ENCODE measurements at places on chromosomes 2 and 18. TPM values are rescaled to one million over a fixed set of nuclear protein-coding genes. Genes with fewer than 3 reads are reported as not detected.

GRCh38 chr18:49625021-49625691 is 63.3 kb downstream of the LIPG start:
- DNase-seq, result no peak

- DNase-seq, result no peak
Observed at GRCh38 chr2:17943444-17943843, 65.0 kb downstream of the KCNS3 start.

GRCh38 chr2:2851806-2852777 is 521.0 kb upstream of the MYT1L start:
- DNase-seq, result no peak

- DNase-seq, result no peak
Observed at GRCh38 chr2:164766216-164766953, 75.2 kb downstream of the COBLL1 start.

DNA sequence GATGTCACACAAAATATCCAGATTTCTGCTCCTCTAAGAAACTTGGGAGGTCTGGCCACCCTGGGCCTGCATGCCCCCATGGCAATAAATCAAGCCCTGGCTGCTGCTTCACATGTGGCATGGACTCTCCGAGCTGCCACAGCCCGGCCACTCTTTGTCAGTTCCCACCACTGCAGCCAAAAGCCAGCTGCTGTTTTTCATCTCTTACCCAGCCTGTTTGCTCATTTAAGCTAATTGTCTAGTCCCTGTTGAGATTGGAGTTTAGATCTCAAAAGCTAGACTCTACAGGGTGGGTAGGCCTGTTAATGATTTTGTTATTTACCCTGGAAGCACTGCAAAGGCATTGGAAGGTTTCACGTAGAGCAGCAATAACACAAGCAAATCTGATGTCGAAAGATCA is 20.9 kb upstream of the ANXA4 start:
- DNase-seq, result no peak

- DNase-seq, result no peak
Observed at GRCh38 chr18:28771849-28772248, 594.9 kb upstream of the CDH2 start.

DNA sequence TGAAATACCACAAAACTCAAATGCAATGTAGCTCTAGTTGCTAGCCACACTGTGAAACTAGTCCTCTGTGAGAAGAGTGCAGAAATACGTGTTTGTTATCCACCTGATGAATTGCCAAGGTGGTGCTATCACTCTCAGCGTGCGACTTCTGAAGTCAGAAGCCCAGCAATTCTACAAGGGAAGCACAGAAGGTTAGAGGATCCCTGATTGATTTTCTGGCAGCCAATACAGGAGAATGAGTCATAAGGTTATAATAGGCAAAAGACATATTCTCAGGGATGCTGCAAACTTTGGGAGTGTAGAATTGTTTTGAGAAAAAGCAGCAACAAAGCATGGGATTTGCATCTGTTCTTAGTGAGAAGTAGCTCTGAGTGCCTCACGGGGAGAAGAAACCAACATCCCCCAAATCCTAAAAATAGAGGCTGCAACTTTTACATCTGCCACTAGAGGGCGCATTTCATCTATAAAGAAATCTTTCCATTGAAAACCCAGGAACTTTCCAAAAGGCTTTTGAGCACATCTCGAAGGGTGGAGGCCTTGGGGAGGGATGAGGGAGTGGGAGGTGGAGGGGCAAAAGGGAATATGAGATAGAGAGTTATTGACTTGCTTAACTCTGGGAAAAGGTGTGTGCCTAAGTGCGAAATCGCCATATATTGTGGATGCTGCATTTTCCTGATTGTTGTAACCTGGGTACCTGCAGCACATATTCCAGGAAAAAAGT is 78.0 kb downstream of the TMEM182 start:
- DNase-seq, result peak; percentile 28

GRCh38 chr2:217799563-217800432 is 203.0 kb downstream of the TNS1 start:
- no peak for DNase-seq

DNA sequence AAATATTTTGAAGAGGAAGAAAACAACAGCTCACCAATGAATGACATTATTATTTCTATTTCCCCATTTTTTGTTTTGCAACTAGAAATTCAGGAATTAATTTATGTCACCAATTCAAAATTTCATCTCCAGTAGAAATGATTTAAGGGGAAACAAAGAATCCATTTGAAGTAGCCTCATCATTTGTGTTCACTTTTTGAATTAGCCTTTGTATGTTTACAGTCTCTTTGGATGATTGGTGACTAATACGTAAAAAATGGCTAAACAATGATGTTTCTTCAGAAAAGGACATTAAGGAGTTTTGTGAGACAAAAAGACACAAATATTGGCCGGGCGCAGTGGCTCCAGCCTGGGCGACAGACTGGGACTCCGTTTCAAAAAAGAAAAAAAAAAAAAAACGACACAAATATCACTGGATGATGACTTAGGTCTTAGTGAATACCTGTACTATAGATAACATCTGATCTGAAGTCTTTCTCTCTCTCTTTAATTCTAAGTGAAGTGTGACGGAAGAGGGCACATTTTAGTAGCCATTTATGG is 313.2 kb downstream of the PIK3C3 start:
- no peak for DNase-seq

- no peak for DNase-seq
Observed at GRCh38 chr2:10371441-10372196, 68.9 kb downstream of the HPCAL1 start.

- no peak for DNase-seq
Observed at GRCh38 chr18:293536-293935, 25.7 kb upstream of the THOC1 start.

GRCh38 chr2:157995117-157995516 is 106.6 kb upstream of the UPP2 start:
- DNase-seq, result no peak

- no peak for DNase-seq
Observed at GRCh38 chr18:36410346-36410745, 112.8 kb downstream of the FHOD3 start.

GRCh38 chr2:33275689-33276444 is 200.6 kb upstream of the RASGRP3 start:
- DNase-seq, result no peak

DNA sequence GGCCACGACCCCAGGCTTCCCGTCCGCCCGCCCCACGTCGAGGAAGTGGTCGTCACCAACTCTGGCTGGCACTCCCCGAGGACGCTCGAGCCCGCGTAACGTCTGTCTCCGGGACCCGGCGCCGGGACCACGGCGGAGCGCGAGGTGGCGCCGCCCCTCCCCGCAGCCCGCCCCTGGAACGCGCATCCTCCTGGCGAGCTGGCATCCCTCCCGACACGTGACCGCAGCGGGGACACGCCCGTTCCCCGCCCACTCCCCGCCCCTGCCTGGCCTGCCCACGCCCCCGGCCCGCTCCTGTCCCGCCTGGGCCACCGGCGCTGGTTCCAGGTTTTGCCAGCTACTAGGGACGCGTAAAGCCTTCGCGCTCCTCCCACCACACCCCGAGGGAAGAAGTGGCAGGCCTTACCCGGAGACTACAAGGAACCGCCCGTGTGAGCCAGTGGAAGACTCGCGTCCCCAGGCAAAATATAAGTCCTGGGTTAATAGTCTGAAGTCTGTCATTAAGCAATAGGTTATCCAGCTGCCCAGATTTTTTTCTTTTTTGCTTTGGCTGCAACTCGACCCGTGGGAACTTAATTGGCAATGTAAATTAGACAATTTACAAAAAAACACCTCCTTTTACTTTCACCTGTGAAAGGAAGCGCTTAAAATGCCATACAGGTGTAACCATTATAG is at the start of gene OSBPL1A:
Gene OSBPL1A, minus strand, starts transcription at position 131 of the 675 bp plus-strand sequence. CDS start 20,291 bp downstream, outside the sequence.
- DNase-seq, result peak; percentile 73

- no peak for DNase-seq
Observed at GRCh38 chr2:54618646-54619565, 104.6 kb upstream of the EML6 start.

DNA sequence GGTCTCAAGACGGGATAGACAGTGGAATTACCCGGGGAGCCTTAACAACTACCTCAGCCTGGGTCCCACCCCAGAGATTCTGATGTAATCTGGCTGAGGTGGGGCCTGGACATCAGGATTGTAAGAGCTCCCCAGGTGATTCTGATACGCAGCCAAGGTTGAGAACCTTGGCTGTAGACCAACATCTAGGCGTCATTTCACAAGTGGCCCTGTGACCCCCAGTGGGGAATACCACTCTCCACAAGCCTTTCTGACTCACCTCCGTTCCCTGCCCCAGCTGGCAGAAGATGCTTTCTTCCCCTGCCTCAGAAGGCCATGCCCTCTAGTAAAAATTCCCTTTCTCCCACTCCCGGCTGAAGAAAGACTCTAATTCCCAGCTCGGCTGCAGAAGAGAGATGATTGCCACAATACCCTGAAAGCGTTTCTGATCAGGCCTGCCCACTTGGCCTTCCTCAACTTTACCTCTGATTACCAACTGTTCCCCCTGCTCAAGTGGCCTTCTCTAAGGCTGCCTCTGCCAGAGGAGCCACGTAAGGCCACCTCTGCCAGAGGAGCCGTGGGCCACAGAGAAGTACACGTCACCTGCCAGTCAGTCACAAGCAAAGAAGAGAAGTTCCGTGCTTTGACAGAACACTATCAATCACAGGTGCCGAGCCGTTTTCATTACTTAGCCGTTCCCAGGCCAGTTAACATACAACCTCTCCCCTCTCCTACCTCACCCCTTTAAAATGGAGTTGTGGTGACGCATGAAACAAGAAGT is 116.8 kb upstream of the PKDCC start:
- DNase-seq, result no peak

DNA sequence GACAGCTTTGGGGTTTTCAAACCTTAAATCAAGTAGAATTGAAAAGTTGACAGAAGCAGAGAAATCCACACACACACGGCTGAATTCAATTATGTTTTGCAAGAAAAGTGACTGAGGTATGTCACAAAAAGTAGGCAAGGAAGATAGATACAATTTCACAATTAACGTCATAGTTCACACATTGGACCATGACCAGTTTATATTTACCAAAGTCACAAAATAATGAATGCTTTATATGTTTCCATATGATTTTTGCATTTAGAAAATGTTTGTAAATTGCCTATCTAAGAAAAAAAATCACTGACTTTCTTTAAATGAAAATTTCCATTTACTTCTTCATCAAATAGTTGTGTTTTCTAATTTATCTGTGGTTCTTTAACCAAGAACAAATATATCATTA is 29.4 kb upstream of the ZNF516 start:
- DNase-seq, result no peak

DNA sequence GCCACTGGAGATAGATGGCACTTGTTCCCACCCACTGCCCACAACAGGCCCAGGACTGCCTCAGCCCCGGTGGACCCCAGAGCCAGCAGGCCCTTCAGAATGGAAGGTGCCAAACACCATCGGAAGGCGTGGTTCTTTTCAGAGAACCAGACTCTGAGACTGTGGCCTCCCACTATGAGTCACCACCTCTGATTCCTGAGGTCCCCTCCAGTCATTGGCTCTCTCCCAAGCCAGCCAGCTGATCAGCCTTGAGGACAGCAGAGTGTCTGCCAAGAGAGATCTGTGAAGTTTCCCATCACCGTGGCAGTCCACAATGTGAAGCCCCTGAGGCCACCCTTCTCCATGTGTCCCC is 10.4 kb upstream of the MAP3K2 start:
- DNase-seq, result no peak

- peak; percentile 52 for DNase-seq
Observed at GRCh38 chr18:26621161-26622026, 73.0 kb upstream of the KCTD1 start.

- no peak for DNase-seq
Observed at GRCh38 chr2:47950340-47951301, 44.3 kb upstream of the FBXO11 start.

- DNase-seq, result no peak
Observed at GRCh38 chr2:113895819-113896563, 6.1 kb downstream of the ACTR3 start.

TEKT4 gene
- total RNA-seq, result not detected

OSBPL6 gene
- 0.08 TPM for total RNA-seq

CCDC178 gene
- not detected for total RNA-seq

IL1R1 gene
- total RNA-seq, result not detected

IL36B gene
- not detected for total RNA-seq

GBX2 gene
- not detected for total RNA-seq

Data from activated naive CD8-positive, alpha-beta T cell treated with anti-CD3 and anti-CD28 coated beads, Interleukin-2, amount 10 ng/mL, durations not matched to agents 7 days and 5 days (primary cell).